ENCODE measurements at places on chromosomes 2 and 18.

- DNase-seq: peak; percentile 81
These were observed 2.4 kb upstream of the MSGN1 start for GRCh38 chr2:17813742-17814473.

- no peak for DNase-seq
These were observed 171.4 kb downstream of the FSHR start for GRCh38 chr2:48982887-48983435.

- DNase-seq: no peak
These were observed 54.5 kb upstream of the BIN1 start for GRCh38 chr2:127161176-127162136.

DNA sequence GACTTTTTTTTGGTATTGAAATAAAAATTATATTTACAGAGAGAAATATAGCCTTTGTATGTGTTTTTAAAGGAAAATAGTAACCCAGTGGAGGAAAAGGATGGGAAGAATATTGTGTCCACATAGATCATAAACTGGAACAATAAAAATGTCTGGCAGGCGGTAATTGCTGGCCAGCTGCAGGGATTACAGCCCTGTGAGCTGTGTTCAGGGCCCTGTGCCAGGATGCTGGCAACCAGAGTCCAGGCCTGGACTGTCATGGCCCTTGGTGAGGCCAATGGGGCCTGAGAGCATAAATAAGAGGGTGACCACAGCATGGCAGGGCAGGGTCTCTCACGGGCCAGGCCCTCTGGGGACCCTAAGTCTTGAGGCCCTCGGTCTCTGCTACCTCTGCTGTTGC, 171.2 kb downstream of the ACOXL start:
- peak; percentile 4 for DNase-seq

GRCh38 chr2:27811768-27812167, 40.2 kb downstream of the MRPL33 start:
- no peak for DNase-seq

- no peak for DNase-seq
These were observed 110.3 kb downstream of the PTPRM start for GRCh38 chr18:7677424-7677823.

DNA sequence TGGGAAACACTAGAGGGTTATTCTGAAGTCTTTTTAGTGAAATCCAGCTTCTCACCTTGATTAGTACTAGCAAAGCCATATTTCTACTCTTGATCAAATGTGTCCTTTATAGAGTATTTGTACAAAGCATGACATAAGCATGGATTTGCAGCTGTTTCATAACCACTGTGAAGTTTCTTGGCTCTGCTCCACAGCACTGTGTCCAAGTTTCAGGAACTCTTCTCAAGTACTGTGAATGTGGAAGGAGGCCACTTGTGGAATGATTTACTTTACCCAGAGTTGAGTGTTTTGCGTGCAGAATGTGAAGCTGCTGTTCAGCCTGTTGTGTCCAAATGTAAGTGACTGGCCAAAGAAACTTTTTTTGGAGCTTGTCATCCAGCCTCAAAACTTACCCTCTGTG, 16.2 kb upstream of the MAPRE2 start:
- DNase-seq: peak; percentile 72

GRCh38 chr2:221212105-221212504, 360.0 kb downstream of the EPHA4 start:
- no peak for DNase-seq

GRCh38 chr2:33665039-33665438, 65.9 kb upstream of the FAM98A start:
- no peak for DNase-seq
